ENCODE measurements at places on chromosomes 12 and 14.

DNA sequence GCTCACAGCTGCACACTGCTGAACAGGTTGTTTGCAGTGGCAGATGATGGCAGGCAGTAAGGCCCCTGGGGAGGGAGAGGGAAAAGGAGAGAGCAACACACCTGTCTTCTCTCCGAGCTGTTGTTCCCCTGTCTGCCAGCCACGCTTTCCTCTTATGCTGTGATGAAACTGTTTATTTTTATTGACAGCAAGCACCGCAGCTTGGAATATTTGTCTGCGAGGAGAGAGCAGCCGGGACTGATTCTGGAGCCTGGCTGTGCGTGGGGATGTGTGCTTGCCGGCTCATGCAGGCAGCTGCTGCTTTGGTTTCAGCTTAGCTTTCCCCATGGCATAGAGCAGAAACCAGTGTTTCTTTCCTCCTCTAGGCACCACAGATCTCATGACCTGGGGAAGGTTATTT lies 58.7 kb upstream of the KCNA5 start:
- DNase-seq, result no peak

DNA sequence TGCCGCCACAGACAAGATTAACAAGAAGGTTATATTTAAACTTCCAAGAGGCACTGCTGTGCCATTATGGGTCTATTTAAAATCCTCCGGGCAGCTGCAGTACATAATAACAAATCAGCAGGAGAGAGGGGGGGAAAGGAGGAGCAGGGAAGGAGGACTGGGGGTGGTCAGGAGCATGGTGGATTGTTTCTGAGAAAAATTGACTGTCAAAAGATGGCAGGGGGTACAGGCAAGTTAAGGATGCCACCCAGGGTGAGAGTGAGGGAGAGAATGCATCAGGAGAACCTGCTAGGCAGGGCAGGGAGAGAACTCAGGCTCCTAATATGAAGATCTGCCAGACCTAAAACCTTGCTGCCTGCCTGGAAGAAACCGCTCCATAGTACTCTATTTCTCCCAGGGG lies 181.8 kb downstream of the GRIN2B start:
- no peak for DNase-seq

GRCh38 chr14:103343905-103344797 lies 10.1 kb downstream of the EIF5 start:
- no peak for DNase-seq

DNA sequence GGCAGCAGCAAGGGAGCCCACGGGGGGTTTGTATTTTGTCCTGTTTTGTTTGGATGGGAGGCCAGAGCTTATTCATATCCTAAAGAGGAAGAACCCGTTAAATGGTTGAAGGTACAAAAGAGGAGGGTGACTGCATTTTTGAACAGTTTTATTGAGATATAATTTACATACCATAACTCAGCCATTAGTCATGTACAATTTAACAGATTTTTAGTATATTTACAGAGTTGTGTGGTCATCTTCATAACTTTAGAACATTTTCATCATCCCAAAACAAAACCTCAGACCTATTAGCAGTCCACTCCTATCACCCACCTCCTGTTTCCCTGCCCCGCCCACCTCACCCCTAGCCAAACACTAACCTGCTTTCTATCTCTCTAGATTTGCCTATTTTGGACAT lies 12.6 kb downstream of the NRDE2 start:
- DNase-seq, result no peak

- DNase-seq, result peak; percentile 70
Observed at GRCh38 chr12:13534645-13535398, 338.3 kb downstream of the EMP1 start.

GRCh38 chr12:50984586-50985298 lies 32.4 kb downstream of the HIGD1C start:
- no peak for DNase-seq

GRCh38 chr12:54984658-54985376 lies at the start of gene TESPA1:
Gene TESPA1, minus strand, starts transcription at chr12:54984762. Its CDS starts 10,200 bp downstream, at chr12:54974562.
- DNase-seq, result peak; percentile 88

GRCh38 chr14:98542316-98542715 lies 729.7 kb downstream of the BCL11B start:
- DNase-seq, result no peak

DNA sequence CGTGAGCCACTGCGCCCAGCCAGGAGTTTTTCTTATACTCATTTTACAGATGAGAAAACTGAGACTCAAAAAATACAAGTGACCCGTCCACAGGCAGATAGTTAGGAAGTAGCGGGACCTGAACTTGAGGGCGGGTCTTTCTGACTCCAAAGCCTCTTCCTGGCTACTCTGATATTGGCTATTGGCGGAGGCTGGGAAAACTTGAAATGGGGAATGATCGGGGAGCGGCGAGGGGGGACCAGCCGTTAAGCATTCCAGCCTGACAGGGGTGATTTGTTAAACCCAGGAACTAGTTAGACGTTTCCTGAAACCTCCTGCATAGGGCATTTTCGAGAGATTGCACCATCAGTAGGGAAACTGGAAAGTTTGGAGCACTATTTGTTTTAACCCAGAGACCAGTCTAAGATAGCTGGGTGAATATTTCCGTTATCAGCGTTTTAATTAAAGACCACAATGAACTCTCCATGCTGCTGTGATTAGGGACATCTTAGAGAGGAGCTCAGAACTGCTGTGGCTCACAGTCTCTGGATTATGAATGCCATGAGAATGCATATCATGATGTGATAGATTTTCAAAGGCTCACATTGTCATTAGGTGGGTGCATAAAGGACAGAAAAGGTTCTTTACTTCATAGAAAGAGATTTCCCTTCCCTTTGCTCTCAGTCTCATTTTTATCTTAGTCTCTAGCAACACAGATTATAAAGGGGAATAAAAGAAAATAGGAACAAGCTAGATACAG lies 2.5 kb downstream of the NR1H4 start:
- DNase-seq, result no peak

DNA sequence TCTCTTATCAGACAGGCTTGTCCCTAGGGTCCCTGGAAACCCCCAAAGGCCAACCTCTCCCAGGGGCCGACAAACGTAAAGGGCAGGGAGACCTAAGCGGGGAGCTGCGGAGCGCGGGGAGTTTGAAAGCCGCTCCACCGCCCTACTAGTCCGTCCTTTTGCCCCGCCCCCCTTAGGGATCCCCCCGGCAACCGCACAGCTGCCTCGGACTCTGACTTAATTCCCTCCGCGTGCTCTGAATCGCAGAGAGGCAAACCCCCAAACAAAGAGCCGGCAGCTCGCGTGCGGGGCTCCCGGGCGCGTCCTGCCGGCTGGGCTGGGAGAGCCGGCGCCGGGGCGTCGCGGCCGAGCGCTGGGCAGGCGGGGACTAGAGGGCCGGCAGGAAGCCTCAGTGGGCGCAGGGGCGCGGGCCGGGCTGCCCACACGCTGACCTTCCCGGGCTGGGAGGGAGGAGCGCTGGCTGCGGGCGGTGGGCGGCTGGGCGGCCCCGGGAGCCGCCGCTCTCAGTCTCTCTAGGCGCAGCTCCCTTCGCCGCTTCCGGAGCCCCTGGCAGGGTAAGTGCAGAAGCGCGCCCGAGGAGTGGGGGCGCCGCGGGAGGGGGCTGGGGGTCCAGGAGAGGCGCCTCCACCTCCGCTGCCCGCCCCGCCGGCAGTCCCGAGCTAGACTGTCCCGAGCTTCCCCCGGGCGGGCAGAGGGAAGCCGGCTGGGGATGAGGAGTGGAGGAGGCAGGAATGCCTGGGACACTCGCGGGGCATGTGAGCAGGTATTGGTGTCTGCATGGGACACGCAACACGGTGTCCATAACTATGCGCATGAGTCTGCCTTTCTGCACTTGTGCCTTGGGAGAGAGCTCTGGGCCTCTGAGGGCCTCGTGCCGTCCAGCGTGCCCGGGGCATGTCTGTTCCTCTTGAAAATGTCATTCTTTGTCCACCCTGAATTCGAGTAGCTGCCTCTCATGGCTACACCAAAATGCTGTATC lies at the start of gene TSPAN11:
TSPAN11 (plus strand) TSS at position 506 of the 979 bp plus-strand sequence. CDS start 27,244 bp downstream, outside the sequence.
- DNase-seq, result peak; percentile 1

- no peak for DNase-seq
Observed at GRCh38 chr12:16258963-16259362, 18.5 kb downstream of the SLC15A5 start.

DNA sequence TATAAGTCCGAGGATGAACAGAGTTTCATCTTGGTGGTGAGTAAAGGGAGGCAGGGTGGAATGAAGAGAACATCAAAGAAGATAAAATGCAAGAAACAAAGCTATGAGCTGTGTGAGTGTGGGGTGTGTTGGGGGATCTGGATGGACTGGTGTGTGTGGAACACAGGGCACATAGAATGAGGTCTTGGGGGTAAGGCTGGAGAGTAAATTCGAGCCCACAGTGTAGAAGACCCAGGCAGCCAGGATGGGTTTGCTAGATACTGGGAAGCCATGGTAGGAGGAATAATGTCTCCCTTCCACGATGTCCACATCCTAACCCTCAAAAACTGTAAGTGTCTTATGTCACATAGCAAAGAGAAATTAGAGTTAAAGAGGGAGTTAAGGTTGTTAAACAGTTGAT lies 6.8 kb downstream of the KCNMB4 start:
- DNase-seq, result no peak

GRCh38 chr12:53674977-53675700 lies 744 bp downstream of the ATP5MC2 start:
- no peak for DNase-seq

DNA sequence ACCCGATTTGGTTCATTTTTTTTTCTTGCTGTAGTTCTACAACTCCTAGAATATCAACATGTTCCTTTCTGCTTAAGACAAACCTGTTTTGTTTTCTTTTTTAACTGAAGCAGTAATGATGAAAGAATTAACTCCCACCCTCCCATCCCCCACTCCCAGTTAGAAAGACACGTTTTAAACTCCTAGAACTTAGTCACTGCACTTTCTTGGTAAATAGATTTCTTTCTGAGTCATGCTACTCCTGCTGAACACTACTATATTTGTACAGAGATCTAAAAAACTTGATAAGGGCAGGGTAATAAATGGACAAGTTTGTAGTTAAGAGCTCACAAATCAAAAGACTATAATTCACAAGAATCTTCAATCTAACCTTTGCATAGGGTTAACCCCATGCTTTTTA lies 118.9 kb upstream of the PTPRB start:
- DNase-seq, result no peak

DNA sequence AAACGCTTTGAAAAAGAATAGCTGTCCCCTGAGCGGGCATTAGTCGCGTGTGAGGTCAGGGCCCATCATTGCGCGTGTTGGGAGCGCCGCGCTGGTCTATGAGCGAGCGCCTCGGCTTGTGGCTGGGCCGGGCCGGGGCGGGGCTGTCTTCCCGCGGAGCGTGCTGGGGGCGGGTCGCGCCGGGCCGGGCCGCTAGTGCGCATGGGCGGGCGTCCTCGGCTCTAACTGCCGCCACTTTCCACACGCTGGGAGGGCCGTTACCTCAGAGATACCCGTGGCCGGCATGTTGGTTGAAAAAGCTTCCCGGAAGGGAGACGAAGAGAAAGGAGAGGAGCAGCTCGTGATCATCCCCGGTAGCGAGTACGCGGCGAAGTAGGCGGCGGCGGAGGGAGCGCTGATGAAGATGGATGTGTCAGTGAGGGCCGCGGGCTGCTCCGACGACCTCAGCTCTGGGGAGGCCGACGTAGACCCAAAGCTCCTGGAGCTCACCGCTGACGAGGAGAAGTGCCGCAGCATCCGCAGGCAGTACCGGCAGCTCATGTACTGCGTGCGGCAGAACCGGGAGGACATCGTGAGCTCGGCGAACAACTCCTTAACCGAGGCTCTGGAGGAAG lies at the start of gene EID3:
EID3 (plus strand) TSS at position 202 of the 614 bp plus-strand sequence; CDS start at position 398, 196 bp downstream.
- peak; percentile 92 for DNase-seq

- no peak for DNase-seq
Observed at GRCh38 chr12:52587563-52587962, 13.7 kb downstream of the KRT72 start.

GRCh38 chr14:35689000-35689460 lies 120.1 kb downstream of the RALGAPA1 start:
- no peak for DNase-seq

DNA sequence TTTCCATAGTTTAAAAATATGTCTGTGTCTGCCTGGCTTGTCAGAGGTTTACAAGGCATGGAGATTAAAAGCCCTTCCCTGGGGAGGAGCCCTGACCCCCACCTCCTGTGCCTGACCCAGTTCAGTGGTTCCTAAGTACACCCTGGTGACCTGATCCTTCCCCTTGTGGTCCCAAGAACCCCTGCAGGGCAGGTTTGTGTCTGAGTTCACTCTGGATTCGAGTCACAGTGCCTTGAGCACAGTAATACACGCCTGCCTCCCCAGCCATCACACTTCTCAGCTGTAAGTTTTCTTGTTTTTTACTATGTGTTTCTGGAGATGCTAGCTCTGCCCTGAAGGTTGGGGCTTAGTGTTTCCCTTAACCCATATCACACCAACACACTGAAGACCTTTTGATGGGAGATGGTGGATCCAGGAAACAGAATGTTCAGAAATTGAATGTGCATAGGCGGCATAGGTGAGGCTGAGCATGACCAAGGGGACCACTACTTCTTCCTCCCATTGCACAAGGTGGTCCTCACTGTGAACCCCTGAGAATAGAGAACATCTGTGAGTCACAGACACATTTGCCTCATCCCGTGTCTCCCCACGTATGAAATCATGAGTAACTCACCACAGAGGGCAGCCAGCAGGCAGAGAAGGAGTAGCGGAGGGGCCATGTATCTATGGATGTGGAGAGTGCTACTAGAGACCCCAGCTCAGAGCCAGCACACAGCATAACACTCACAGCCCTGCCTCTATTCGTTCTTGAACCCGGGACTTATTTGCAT lies 962.9 kb downstream of the TMEM121 start:
- DNase-seq, result no peak

GRCh38 chr14:89417465-89418225 lies 612 bp upstream of the FOXN3 start:
- DNase-seq, result peak; percentile 70

GRCh38 chr12:45504316-45505010 lies 225.0 kb upstream of the ARID2 start:
- DNase-seq, result no peak

DNA sequence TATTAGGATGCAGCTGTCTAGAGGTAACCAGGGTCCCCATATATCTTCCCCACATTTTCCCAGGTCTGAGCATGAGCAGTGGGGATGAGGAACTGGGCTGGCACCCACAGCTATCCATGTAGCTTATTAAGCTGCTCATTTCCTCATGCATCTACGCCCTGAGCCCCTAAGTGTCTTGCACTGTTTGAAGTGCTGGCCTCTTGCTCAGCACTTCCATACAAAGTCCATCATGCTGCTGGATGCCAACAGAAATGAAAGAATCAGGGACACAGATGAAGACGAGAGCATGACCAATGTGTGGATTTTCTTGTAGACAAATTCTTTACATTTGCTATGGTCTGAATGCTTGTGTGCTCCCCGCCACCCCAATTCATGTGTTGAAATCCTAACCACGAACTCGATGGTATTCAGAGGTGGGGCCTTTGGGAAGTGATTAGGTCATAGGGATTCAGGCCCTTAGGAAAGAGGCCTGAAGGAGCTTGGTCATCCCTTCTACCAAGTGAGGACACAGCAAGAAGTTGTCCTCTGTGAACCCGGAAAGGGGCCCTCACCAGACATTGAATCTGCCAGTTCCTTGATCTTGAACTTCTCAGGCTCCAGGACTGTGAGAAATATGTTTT lies 54.5 kb downstream of the C12orf75 start:
- no peak for DNase-seq

- DNase-seq, result no peak
Observed at GRCh38 chr12:114395755-114396152, 10.2 kb downstream of the TBX5 start.
